ENCODE measurements at places on chromosomes 5 and 9.

- no peak for DNase-seq
These were observed 68.2 kb downstream of the FAM114A2 start for GRCh38 chr5:153970496-153970895.

DNA sequence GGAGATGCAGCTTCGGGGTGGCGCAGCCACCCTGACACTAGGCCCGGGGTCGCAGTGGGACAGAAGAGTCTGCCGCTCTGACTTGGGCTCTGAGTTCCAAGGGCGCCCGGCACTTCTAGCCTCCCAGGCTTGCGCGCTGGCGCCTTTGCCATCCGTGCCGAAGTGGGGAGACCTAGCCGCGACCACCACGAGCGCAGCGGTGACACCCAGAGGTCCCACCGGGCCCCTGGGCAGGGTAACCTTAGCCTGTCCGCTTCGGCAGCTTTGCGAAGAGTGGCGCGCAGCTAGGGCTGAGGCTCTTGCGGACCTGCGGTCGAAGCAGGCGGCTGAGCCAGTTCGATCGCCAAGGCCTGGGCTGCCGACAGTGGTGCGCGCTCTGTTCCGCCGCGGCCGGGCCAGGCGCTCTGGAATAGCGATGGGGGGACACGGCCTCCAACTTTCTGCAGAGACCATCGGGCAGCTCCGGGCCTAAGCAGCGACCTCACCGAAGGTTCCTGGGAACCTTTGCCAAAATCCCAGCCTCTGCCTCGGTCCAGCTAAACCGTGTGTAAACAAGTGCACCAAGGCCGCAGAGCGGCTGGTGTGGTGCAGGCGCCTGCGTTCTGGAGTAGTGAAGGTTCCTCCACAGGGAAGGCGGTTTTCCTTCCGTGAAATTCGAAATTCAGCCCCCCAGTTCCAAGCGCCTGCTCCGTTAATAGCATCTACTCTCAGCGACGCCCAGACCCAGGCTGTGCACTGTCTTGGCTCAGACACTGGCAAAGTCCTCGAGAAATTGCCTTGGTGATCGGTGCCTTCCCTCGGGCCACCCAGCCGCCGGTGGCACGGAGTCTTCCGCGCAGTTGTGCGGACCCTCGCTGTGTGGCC is 7.4 kb downstream of the TLX3 start:
- DNase-seq, result no peak

- no peak for DNase-seq
These were observed 51.8 kb upstream of the TGFBR1 start for GRCh38 chr9:99052815-99053715.

GRCh38 chr5:160341309-160341870 is 29.0 kb upstream of the CCNJL start:
- no peak for DNase-seq

DNA sequence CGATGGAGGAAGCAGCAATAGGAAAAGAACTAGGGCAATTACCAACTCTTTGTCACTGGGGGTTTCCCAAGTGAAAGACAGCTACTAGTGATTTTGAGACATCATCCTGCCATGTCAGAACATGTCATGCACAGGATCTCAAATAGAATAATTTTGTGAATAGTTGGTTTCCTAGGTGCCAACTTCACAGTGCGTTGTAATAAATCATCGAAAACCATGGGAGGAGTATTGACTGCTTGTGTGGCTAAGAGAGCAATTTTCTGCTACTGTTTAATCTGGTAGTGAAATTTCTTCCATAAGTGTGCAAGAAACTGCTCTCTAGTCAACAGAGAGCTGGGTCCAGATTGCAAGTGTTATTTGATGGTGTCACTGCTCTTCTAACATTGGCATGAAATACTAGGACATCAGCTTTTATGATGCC is 168.6 kb downstream of the NNT start:
- no peak for DNase-seq

DNA sequence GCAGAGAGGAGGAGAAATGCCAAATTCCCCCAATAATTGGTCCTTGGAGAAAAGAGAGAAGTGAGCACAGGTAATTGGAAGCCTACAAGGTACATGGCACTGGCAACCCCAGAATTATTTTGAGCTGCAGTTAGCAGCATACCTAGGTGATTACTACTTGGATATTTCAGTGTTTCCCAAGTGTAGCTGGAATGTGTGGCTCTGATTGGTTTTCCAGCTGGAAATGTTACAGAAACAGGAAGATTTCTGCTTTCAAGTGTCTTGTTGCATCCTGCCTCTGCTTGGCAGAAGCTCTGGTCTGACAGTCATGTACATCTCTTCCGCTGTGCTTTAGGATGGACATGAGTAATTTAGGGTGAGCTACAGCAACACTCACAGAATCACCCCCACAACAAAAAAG is 262.1 kb downstream of the ENC1 start:
- no peak for DNase-seq

DNA sequence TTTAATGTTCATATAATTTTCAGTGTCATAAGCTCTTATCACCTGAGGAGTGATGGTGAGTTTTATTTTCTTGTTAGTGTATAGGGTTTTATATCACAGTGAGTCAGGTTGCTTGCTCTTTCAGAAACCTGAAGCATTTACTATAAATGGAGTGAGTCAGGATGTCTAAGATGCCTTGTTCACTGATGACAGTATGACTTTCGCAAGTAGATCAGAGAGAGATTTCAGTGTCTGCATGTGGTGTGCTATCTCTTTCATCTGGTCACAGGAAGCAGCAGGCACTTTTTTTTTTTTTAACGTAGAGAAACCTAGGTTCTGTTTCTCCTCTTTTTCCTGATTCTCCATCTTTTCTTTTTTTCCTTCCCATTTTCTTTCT is 237.1 kb downstream of the DMRTA1 start:
- DNase-seq, result no peak

GRCh38 chr5:161093100-161093499 is 241.1 kb upstream of the ATP10B start:
- no peak for DNase-seq

- DNase-seq, result no peak
These were observed 64.1 kb downstream of the SLCO4C1 start for GRCh38 chr5:102231693-102232619.

GRCh38 chr5:36778336-36778735 is 98.2 kb upstream of the NIPBL start:
- DNase-seq, result no peak

- DNase-seq, result no peak
These were observed 26.2 kb downstream of the EXD3 start for GRCh38 chr9:137396634-137397367.

GRCh38 chr5:171865471-171865870 is 79.9 kb downstream of the SMIM23 start:
- no peak for DNase-seq

DNA sequence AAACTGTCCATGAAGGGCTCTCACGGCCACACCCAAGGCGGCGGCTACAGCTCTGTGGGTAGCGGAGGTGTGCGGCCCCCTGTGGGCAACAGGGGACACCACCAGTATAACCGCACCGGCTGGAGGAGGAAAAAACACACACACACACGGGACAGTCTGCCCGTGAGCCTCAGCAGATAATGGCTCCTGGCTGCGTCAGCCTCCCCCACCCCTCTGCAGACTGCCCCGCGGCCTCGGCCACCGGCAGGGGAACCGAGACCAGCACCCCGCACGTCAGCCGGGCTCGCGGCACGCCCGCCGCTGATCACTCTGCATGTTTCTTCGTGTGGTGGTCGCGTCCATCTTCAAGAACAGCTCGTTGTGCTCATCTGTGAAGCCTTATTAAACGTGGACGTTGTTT is 41.5 kb downstream of the TENT4A start:
- DNase-seq, result no peak

DNA sequence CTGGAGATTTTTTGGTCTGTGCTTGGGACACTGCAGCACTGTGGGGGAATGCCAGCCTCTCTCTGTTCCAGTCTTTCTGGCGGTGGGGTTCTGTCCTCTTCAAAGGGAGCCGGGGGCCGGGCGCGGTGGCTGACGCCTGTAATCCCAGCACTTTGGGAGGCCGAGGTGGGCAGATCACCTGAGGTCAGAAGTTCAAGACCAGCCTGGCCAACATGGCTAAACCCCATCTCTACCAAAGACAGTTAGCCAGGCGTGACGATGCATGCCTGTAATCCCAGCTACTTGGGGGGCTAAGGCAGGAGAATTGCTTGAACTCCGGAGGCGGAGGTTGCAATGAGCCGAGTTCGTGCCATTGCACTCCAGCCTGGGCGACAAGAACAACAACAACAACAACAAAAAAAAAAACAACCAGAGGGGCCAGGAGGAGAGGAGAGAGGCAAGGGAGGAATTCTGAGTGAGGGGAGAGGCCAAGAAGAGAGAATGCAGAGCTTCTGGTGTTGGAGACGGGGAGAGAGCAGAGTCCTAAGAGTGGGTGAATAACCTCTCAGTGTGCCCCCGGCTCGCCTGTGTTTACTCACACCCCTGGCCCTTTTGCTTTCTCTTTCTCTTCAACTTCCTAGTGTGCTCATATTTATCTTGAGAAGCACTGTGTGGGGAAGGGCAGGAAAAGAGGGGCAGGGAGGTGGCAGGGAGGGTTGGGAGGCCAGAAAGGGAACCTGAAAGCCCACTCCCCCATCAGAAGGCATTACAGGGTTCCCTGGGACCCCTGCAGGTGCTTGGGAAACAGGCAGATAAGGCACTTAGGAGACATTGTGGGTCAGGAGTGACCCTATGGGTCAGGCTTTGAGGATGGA is 3.2 kb upstream of the SET start:
- DNase-seq, result no peak

DNA sequence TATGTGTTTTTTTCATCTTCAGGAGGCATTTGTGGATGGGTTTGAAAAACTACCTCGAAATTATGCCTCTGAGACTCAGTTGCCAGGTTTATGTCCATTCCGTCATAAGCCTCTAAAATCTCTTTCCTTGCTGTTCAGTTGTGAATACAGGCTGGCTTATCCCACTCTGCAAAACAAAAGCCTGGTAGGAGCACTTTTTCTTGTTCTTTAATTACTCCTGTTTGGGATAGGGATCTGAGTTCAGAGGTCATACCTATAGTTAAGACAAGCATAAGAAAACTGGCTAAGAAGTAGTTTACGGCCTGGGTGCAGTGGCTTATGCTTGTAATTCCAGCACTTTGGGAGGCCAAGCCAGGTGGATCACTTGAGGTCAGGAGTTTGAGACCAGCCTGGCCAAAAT is 24.4 kb downstream of the ZNF131 start:
- DNase-seq, result no peak

DNA sequence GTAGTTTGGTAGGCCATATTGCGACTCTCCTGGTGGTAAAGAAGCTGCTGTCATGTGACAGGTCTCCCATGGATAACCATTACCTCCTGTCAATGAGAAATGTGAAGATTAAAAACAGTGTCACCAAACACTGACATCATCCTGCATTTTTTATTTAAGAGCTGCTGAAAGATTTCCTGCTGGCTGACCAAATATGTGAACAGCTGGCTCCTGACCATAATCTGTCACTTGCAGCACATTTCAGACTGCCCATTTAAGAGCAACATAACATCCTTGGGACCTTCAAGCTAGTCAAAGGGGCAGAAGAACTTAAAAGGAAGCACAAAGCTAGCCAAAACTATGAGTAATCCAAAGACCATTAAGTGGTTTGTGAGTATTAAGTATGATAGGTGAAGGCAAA is 288.0 kb downstream of the IZUMO3 start:
- DNase-seq, result no peak

GRCh38 chr5:684751-685216 is 8.4 kb downstream of the TPPP start:
- DNase-seq, result peak; percentile 2

GRCh38 chr5:115685490-115685889 is 59.7 kb upstream of the TMED7 start:
- DNase-seq, result no peak

- DNase-seq, result no peak
These were observed 556.4 kb upstream of the CTNND2 start for GRCh38 chr5:12460493-12461261.

GRCh38 chr5:158139161-158139560 is 280.2 kb upstream of the CLINT1 start:
- no peak for DNase-seq

GRCh38 chr9:130225071-130225470 is 40.5 kb upstream of the HMCN2 start:
- DNase-seq, result no peak

DNA sequence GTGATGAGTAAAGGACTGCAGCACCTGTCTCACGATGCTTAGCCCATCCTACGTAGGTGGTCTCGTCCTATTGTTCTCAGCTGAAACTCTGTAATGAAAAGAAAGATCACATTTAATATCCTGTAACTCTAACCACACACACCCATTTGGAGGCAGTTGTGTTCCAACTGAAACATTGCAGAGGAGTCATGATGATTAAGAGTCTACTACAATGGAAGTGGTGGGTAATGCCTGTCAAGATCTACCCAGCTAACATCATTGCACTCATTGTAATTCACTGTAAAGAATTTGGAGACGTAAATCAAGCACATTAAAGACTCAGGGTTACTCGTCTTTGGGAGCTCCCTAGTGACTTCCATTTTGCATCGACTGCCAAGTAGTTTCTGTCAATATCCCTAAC is 106.0 kb upstream of the PTPN3 start:
- DNase-seq, result no peak

DNA sequence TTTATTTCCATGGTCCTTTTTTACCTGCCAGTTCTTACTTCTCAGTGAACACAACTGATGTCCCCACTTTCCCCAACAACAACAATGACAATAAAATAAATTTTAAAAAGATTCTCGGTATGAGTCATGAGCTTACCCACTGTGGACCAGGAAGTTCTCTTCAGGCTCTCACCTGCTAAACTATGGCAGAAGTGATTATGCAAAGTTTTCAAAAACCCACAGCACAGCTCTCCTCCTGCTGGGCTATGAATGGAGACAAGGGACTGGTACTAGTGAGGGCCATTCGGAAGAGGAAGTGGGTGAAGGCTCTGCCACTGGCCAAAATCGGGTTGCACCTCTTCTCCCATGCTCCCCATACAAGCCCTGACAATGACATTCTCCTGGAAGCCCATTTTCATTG is 429.4 kb downstream of the PIK3R1 start:
- no peak for DNase-seq

GRCh38 chr9:113154471-113154870 is 3.7 kb downstream of the SLC31A2 start:
- DNase-seq, result no peak

DNA sequence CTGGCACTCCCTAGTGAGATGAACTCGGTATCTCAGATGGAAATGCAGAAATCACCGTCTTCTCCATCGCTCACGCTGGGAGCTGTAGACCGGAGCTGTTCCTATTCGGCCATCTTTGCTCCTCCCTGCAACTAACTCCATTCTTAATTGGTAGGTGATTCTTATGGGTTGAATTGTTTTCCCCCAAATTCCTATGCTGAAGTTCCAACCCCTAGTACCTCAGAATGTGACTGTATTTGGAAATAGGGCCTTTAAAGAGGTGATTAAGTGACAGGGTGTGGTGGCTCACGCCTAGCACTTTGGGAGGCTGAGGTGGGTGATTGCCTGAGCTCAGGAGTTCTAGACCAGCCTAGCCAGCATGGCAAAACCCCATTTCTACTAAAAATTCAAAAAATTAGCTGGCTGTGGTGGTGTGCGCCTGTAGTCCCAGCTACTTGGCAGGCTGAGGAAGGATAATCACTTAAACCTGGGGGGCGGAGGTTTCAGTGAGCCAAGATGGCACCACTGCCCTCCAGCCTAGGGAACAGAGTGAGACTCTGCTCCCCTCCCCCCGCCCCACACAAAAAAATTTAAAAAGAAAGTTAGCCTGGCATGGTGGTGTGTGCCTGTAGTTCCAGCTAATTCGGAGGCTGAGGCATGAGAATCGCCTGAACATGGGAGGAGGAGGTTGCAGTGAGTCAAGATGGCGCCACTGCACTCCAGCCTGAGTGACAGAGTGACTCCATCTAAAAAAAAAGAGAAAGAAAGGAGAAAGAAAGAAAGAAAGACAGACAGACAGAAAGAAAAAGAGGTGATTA is 25.2 kb upstream of the FOCAD start:
- DNase-seq, result no peak

GRCh38 chr9:70085241-70085640 is 41.6 kb downstream of the MAMDC2 start:
- DNase-seq, result no peak

GRCh38 chr9:34546834-34547827 is 24.3 kb upstream of the ENHO start:
- DNase-seq, result peak; percentile 65

All from omental fat pad (tissue), 4 donors.